ENCODE measurements at places on chromosomes 12 and 14.

GRCh38 chr12:43306066-43306465 lies 245.9 kb downstream of the ADAMTS20 start:
- no peak for DNase-seq

DNA sequence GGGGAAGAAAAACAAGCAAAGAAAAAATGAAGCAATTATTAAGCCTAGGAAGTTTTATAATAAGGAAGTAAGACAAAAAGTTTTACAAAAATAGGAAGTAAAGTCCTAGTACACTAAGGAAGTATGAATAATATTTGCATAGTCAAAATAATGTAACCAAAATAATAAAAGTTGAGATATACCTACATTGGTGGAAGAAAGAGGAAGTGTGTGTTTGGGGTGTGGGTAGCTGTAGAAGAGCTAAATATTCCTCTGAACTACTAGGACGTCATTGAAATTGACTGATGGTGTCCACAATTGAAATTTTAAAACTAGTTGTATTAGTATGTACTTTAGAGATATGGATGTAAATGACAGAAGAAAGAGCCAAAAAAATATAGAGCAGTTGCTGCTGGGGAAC lies 228.4 kb upstream of the OTX2 start:
- no peak for DNase-seq

GRCh38 chr12:76927170-76927784 lies 48.5 kb upstream of the CSRP2 start:
- no peak for DNase-seq

GRCh38 chr12:129202109-129202814 lies 349.0 kb downstream of the GLT1D1 start:
- no peak for DNase-seq

GRCh38 chr12:54217774-54218241 lies 29.0 kb upstream of the SMUG1 start:
- DNase-seq: no peak
